ENCODE measurements at places on chromosomes 11 and 22.
A peak's percentile ranks its signal among the peaks of the same experiment; 100 is the strongest.

DNA sequence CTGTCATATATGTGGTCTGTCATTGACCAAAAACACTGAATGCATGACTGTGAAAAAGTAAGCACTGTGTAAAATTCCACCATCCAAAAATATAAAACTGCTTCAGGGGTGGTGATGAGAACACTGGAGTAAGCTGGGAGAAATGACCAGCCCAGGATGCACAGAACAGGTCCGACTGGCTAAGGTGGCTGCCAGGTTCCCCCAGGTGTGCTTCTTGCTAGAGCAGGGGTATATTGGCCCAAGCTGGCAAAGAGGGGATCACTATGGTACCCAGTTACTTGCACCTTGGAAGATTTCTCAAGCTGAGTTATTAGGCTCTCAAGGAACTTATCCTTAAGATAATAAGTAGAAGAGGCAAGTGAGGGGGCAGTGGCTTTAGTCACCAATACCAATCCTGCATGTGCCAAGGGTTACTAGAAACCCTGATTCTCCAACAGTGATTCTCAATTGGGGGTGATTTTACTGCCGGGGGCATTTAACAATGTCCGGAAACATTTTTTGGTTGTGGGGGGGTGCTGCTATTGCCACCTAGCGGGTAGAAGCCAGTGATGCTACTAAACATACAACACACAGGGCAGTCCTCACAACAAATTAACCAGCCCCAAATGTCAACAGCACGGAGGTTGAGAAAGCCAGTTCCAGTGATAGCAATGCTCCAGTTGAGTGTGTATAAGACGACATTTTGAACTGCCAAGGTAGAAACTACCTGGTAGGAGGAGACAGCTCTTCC is 15.7 kb downstream of the SNU13 start:
- no peak for DNase-seq

GRCh38 chr11:78893996-78894395 is 319.3 kb upstream of the NARS2 start:
- no peak for DNase-seq

DNA sequence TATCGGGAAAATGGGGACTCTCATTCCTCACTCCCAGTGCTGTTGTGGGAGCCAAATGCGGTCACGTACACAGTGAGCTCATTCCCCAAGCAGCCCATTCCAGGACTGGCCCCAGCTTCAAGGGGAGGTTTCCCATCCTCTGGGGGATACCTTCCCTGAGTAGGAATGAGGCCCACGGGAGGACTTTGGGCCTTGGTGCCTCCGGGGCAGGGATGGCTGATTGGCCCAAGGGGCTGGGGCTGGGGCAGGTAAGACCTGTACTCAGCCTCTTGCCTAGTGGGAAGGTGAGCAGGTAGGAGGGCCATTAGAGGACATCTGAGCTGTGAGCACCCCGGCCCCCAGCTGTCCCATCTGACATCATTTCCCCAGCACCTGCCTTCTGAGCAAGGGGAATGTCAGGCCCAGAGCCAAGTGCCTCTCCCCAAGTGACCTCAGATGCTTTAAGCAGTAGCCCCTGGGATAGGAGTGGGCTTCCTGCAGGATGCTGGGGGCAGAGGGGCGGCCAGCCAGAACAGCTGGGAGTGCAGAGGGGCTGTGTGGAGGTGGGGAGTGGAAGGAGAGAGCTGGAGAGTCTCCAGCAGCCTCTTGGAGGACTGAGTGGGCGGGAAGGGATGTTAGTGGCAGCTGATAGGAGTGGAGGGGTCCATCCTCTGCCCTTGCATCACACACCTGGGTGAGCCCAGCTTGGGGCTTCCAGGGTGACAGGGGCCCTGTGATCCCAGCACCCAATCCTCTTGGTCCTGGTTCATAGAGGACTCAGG is 58.4 kb downstream of the CD82 start:
- peak; percentile 70 for DNase-seq

- no peak for DNase-seq
Measured at GRCh38 chr11:66933531-66933930, 24.7 kb downstream of the PC start.

Data from left forelimb (tissue), 1 donor.